ENCODE measurements at places on chromosomes 6 and 20.
A peak's percentile ranks its signal among the peaks of the same experiment; 100 is the strongest.

- DNase-seq = peak; percentile 90
Observed at GRCh38 chr20:63686492-63687321, 9.7 kb upstream of the TNFRSF6B start.

- no peak for DNase-seq
Observed at GRCh38 chr20:1907586-1907985, 12.4 kb downstream of the SIRPA start.

GRCh38 chr6:129515004-129515403 lies 195.0 kb downstream of the ARHGAP18 start:
- DNase-seq = no peak

GRCh38 chr20:32917191-32917950 lies 58.6 kb downstream of the EFCAB8 start:
- no peak for DNase-seq

DNA sequence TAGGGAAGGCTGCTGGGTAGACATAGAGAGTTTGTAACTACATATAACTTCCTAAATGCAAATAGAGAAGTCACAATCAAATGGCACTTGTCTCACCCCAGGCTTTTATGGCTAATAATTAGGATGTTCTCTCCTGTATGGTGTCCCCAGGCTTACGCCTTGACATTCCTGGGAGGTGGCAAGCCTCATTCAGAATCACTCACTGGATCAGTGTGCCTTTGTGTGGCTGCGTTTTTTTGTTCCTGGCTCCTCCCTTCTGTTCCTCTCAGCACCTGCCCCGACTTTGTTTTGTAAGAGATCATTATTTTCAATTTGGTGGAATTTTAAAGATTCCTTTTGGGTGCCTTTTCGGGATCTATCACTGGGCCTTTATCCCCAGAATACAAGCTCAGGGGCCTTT lies 5.7 kb downstream of the LAMP5 start:
- no peak for DNase-seq

GRCh38 chr6:129331450-129332138 lies 378.4 kb downstream of the ARHGAP18 start:
- no peak for DNase-seq
